Sciatic nerve (tissue), 2 donors: ENCODE measurements at places on chromosomes 2 and 18.

- no peak for DNase-seq
These were observed 26.8 kb downstream of the MBOAT2 start for GRCh38 chr2:8976442-8977259.

GRCh38 chr2:8259106-8259840 is 422.6 kb upstream of the ID2 start:
- DNase-seq, result no peak

DNA sequence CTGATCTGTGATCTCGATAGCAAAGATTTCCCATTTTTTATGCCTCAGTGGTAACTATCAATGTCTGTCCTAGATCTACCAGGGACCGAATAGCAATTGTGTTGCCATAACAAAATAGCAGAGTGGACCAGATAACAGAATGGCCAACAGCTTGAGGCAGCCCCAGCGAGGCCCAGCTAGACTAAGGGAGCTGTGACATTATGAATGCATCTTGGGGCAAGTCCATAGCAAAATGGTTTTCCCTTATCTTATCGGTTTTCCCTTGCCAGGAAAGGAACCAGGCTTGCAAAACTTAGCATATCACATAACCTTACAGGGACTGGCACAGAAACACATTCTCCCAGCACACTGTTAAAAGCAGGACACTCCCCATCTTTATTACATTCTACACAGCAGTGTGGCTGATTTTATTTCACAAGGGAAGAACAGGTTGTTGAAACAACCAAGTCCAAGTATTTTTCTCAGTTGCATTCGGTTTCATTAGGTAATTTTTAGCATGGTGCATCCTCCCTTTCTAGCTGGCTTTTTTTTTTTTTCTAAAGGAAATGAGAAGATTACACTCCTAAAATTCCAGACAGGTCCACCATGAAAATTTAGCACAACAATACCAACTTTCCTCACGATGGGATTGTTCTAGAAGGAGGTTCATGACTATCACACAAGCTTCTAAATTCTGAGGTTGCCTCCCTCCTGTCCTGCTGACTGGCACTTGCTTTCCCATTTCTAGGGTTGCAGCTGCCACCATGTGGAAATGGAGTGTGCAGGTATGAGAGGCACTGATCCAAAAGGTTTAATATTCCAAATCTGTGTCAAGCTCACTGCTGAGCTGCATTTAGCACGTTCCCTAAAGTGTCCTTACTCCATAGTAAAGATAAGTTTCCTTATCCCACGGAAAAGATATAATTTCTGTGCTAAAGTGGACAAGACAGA is 97.0 kb upstream of the SLC35G4 start:
- DNase-seq, result no peak

- DNase-seq, result no peak
These were observed 86.1 kb upstream of the ITPRID2 start for GRCh38 chr2:181805228-181806038.

GRCh38 chr2:74548285-74548899 is 5.3 kb downstream of the LOXL3 start:
- no peak for DNase-seq

GRCh38 chr2:10521356-10522169 is 73.4 kb upstream of the ODC1 start:
- DNase-seq, result peak; percentile 47

DNA sequence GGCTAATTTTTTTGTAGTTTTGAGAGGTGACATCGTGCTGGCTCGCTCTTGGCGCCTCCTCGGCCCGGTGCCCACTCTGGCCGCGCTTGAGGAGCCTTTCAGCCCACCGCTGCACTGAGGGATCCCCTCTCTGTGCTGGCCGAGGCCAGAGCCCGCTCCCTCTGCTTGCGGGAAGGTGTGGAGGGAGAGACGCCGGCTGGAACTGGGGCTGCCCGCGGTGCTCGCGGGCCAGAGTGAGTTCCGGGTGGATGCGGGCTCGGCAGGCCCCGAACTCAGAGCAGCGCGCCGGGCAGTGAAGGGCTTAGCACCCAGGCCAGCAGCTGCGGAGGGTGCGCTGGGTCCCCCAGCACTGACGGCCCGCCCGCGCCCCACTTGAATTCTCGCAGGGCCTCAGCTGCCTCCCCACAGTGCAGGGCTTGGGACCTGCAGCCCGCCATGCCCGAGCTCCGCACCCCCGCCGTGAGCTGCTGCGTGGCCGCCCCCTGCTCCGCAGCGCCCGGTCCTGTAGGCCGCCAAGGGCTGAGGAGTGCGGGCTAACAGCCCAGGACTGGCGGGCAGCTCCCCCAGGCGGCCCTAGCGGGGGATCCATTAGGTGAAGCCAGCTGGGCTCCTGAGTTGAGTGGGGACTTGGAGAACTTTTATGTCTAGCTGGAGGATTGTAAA is 113.2 kb upstream of the ZSWIM2 start:
- no peak for DNase-seq

DNA sequence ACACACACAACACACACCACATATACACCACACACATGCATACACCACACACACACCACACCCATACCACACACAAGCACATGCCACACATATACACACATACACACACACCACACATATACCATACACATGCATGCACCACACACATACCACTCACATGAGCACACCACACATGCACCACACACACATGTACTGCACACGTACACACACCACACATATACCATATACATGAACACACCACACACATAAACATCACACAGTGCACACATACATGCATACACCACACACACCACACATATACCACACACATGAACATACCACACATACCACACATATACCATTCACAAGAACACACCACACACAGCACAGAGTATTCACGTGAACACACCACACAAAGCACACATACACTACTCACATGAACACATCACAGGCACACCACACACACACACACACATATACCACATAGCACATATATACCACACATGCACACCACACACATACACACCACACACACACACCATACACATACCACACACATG is 219.9 kb upstream of the RAB6C start:
- DNase-seq, result no peak

- DNase-seq, result no peak
These were observed 160.0 kb downstream of the RNF152 start for GRCh38 chr18:61732854-61733253.

- DNase-seq, result no peak
These were observed 6.9 kb upstream of the PTPN2 start for GRCh38 chr18:12890964-12891363.
